ENCODE measurements at places on chromosomes 1 and 21. TPM values are rescaled to one million over a fixed set of nuclear protein-coding genes. Genes with fewer than 3 reads are reported as not detected.

- peak; percentile 38 for DNase-seq
These were observed 15.4 kb downstream of the SLC2A7 start for GRCh38 chr1:9010781-9011323.

DNA sequence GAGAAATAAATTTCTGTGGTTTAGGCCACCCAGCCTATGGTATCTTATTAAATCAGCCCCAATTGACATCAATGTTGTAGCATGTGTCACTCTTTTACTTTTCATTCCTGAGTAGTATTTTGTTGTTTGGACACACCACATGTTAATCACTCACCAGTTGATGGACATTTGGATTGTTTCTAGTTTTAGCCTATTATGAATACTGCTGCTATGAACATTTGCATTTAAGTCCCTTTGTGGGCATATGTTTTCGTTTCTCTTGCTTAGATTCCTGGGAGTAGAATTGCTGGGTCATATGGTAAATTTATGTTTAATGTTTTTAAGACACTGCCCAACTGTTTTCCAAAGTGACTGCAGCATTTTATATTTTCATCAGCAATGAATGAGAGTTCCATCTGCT is 50.2 kb upstream of the NUF2 start:
- DNase-seq: no peak

DNA sequence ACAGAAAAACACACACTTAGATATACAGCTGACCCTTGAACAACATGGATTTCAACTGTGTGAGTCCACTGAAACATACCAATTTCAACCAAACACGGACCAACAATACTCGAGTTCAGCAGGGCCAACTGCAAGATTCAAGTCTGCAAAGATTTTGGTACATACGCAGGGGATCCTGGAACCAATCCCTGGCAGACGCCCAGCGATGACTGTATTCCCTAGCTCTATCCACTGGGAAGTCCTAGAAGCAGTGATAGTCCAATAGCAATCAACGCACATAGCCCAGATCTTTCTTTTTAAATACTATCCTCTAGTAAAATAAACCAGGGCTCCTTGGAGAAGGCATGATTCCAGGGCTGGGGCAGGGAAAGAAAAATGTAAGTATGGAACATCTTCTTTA is 9.0 kb downstream of the DDX59 start:
- no peak for DNase-seq

- no peak for DNase-seq
These were observed 50.9 kb downstream of the TOR1AIP2 start for GRCh38 chr1:179826626-179827280.

ELAVL4 gene
- not detected for total RNA-seq

CHIA gene
- total RNA-seq: not detected

SPRR3 gene
- not detected for total RNA-seq

DNA sequence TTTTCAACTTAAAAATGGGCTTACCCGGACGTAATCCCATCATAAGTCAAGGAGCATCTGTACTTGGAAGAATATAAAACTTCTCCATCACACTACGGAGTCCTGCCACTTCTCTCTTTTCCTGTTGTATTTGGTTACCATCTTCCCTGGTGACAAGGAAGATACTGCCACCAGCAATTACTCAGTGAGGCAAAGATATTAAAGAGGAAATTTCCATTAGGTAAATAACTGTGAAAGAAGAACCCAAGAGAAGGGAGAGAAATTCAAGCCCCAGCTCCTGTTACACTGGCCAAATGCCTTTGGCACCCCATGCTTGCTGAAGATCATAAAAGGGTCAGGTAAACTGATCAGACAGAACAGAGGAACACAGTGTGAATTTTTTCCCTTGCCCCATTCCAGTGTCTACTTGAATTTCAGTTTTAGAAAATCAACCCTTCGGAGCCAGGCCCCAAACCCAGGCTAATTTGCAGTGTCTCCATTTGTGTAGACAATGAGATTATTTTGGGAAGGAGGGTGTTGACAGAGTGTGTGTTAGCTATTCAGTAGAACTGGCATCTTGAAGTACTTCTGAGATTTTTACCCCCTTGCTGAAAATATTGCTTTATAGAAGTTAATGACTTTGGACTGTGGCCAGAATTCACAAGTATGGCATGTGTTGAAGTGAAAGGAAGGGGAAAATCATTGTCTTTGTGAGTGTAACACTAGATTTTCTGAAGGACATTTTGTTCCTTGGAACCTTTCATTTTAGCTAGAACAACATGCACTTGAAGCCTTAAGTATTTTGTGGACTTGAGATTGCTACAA is 167.1 kb downstream of the DHRS3 start:
- no peak for DNase-seq

E2F2 gene
- 212 TPM for total RNA-seq

GRCh38 chr1:56803561-56804156 is 15.5 kb downstream of the FYB2 start:
- DNase-seq: peak; percentile 24

TRPM2 gene
- total RNA-seq: 3.8 TPM

GRCh38 chr1:34479731-34480130 is 275.1 kb upstream of the GJB5 start:
- DNase-seq: no peak

- DNase-seq: no peak
These were observed 273.4 kb downstream of the VAV3 start for GRCh38 chr1:107691540-107691939.

DNA sequence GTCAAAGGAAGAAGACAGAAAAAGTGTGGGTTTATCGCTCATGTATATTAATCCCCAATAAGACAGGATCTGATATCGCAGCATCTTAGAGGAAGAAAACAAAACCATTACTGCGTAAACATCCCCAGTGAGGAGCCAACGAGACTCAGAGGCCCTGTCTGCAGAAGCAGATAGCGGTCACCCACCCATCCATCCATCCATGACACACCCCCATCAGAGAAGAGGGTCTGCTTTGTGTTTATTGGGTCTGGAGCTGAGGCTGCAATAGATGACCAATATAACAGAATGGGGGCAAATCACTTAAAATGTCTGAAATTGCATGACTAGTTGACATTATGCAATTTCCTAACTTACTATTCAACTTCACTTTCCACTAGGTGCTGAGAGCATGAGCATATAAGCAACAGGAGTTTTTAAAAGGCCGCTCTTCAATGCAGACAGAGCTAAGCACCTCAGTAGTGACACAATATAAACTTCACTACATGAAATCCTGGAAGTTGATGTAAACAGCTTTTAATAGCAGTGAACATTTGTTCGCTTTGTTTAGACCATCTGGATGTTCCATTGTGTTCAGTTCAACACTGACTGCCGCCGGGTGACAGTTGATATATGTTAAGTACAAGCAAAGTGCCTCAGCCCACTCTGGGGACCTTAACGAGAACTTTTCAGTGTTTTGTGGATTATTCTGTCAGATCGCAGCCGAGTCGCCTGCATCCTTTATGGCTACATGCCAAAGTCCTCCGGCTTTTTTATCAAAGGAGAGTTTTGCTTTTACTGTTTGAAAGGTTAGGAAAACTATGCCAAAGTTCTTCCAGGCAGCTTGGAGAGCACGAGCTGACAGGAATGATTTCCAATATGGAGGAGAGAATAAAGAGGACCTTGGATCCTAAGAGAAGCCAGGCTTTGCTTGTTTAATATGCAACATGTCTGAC is 167.5 kb downstream of the ZNF281 start:
- DNase-seq: no peak

DNA sequence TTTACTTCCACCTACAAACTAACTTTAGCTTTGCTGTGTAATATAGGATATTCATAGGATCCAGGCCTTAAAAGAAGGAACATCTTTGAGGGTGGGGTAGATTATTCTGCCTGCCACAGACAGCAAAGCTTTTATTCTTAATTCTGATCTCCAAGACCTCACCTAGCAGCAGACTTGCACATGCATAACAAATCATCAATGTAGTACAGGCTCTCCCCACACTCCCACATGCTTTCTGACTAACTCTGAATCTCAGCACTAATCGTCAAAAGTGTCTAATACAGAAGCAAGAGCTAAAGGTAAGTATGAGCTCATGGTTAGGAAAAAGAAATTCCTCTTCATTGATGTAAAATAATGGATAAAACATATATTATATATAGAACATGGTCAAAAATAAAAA is 1468.5 kb upstream of the B3GALT2 start:
- no peak for DNase-seq

C1QA gene
- total RNA-seq: not detected

MSH4 gene
- 0.80 TPM for total RNA-seq

SAMD13 gene
- 8.0 TPM for total RNA-seq

MROH7 gene
- total RNA-seq: not detected

DNA sequence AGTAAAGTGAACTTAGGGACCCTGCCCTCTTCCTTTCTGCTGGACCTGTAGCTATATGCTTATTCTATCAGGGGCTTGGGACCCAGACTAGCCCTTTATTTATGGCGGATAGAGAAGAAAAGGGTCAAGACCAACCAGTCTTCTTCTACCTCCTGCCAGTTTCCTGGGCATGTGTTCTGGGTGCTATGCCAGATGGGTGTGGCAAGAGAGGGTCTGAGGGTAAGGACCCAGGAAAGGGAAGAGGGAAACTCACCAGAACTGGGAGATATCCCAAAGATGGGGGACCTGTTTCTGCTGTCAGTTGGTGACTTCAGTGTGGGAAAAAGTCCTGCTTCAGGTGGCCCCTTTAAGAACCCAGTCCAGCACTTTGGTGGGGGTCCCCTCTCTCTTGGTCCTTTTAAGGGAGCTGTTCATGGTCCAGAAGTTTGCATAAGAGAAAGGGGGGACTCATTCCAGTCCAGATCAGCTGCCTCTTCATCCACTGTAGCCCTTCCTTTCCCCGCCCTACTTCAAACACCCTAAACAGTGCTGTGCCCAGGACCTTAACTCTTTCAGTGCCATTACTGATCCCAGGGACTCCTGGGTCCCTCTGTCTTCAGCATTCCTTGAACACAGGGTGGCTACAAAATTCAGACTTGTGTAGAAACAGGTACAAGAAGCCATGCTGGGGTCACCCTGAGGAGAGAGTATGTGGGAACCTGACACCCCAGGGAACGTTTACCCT is 18.4 kb downstream of the SSR2 start:
- DNase-seq: no peak

CSF3R gene
- not detected for total RNA-seq

- peak; percentile 87 for DNase-seq
These were observed 63.0 kb upstream of the PRDX6 start for GRCh38 chr1:173414136-173414535.

IL19 gene
- not detected for total RNA-seq

DNA sequence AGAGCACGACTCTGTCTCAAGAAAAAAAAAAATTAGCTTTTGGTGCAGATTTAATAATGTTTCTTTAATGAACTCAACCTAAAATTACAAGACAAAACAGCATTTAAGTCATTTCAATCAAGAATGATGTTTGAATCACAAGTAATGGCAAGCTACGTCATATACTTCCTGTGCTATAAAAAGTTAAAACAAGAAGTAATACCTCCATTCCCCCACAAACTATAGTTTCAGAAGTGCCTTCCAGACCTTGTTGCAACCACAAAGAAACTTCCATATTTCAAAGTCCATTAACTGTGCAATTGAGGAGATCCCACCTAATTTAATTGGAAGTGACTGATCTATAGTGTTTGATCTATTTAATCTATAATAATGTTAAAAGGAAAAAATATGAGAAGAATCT is 15.1 kb downstream of the NRDC start:
- DNase-seq: peak; percentile 65

DNA sequence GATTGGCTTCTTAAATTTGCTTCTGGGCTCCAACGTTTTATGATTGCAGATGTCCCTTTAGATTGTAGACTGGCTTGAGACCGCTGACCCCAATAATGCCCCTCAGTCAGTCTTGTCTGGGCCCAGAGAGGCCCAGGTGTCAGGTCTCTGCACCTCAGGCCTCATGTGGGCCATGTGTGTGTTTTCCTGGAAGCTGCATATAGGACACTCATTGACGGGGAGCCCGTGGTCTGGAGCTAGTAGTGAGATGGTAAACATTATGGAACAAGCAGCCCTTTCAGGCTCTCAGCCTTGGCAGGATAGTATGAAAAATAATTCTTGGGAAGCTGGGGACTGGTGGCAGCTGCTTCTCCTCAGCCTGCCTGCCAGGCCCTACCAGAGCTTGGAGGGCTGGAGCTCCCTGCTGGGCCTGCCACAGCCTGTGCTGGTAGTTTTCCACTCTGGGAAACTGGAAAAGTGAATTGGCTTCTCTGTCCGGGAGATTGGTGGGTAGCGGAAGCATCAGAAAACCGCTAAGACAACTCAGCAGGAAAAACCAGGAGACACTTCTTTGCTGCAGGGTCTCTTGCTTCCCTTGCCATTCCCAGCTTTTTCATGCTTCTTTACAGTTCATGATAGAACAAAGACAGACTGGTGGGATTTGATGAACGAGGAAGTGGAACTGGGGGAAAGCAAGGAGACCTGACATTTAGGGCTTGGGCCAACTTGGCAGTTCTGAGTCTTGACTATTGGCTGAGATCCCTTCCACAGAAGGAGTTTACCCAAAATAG is 57.8 kb upstream of the HSD17B7 start:
- no peak for DNase-seq

RIMS3 gene
- 106 TPM for total RNA-seq

IFFO2 gene
- 0.44 TPM for total RNA-seq

SLC45A3 gene
- 5.3 TPM for total RNA-seq

DNA sequence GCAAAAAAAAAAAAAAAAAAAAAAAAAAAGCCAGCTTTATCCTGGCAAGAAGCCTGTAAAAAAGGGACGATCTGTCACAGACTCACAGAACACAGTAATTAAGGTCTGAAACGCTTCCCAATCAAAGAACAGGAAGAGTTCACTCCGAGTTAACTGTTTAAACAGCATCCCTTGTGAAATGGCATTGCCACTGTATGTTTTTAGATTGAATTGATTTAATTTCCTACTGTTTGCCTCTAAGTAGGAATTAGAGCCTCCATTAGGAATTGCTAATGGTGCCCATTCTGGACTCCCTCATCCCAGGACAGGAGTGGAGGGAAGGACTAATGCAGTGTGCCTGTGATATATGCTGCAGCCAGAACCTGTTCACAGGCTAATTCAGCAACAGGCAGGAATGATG is 370.8 kb downstream of the RWDD3 start:
- no peak for DNase-seq

DNA sequence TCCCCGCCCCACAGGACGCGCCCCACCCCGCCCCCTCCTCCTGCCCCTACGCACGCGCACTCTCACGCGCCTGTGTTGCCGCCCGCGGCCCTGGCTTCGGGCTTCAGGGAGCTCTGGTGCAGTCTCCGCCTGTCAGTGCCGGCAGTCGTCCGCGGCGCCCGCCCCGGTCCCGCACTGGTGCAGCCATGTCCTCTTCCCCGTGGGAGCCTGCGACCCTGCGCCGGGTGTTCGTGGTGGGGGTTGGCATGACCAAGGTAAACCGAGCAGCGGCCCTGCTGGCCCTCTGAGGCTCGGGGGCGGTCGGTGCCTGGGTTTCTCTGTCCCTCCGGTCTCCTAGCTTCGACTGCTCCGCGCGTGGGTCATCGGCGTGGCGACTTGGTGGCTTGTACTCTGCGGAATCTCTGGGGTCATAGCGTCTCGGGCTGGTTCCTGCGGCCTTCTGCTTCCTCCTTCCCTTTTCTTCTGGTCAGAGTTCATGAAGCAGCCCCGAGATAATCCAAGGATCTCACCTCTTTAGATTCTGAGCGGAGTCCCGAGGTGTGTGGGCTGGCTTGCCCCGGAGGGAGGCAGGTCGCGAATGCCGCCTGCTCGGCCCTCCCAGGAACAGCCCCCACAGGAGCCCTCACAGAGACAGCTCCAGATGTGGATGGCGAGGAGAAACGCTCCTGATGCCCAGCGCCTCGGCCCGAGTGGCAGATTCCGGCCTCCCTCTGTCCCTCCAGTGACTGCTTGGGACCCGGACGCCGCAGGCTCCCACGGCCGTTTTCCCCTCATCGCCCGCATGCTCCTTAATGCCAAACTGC is at the start of gene SCP2:
Gene SCP2, plus strand, starts transcription at position 65 of the 803 bp plus-strand sequence. Its CDS starts 121 bp downstream, at position 186.
- no peak for DNase-seq

- DNase-seq: no peak
These were observed 74.1 kb downstream of the SERINC2 start for GRCh38 chr1:31487143-31487542.

SERINC2 gene
- total RNA-seq: 8.6 TPM

All from OCI-LY7 (cell line).